ENCODE measurements at places on chromosomes 4 and X.

DNA sequence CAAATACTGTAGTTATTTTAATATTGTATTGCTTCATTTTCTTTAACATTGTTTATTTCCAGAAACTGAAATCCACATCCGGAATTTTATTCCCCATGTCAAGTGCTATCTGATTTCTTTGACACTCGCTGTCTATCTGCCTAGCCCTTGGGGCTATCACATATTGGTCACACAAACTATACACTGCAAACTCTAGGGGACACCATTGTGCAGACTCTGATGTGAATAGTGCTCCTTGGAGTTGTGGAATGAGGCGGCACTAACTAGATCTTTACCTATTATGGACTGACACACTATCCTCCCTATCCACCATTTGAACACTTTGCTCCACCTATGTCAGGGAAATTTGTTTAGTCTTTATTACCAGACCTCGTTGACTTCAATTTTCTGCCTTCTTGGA is 534.5 kb downstream of the GLUD2 start:
- DNase-seq = no peak

DNA sequence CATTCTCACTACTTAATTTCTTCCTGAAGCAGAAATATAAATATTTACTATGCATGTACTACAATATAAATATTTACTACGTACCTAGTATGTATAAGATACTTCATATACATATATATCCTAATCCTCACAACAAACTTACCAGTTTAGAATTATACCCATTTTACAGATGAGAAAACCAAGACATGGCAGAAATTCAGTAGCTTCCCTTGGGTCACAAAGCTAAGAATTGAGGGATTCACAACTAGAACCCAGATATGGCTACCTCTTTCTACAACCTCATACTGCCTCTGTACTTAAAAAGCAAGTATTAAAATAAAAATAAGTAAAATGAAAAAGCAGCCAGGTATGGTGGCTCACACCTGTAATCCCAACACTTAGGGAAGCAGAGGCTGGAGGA is 65.9 kb downstream of the AMMECR1 start:
- DNase-seq = no peak

- no peak for DNase-seq
Observed at GRCh38 chr4:150668824-150669223, 86.9 kb downstream of the MAB21L2 start.

- no peak for DNase-seq
Observed at GRCh38 chr4:182923796-182924340, 6.7 kb upstream of the DCTD start.

GRCh38 chr4:102734116-102734515 is 26.7 kb downstream of the MANBA start:
- no peak for DNase-seq

- no peak for DNase-seq
Observed at GRCh38 chr4:61531188-61531587, 331.1 kb downstream of the ADGRL3 start.

- DNase-seq = no peak
Observed at GRCh38 chr4:91426725-91427124, 877.0 kb upstream of the GRID2 start.

GRCh38 chr4:47198791-47199190 is 167.4 kb downstream of the GABRB1 start:
- no peak for DNase-seq

DNA sequence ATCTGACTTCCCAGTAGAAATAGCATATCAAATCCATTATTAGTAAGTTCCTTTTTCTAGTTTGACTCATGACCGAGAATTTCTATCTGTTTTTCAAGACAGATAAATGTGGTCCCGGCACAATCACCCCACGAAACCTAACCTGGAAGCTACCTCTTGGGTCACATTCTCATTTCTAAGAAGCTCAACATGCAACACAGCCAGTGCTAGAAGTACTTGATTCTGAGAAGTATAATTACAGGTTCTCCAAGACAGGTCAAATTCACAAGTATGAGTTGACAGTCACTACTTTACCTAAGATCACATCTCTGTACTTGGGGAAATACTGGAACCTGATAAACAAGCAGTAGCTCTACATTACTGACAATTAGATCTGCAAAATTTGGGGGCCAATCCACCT is 54.0 kb upstream of the PLAC1 start:
- no peak for DNase-seq

DNA sequence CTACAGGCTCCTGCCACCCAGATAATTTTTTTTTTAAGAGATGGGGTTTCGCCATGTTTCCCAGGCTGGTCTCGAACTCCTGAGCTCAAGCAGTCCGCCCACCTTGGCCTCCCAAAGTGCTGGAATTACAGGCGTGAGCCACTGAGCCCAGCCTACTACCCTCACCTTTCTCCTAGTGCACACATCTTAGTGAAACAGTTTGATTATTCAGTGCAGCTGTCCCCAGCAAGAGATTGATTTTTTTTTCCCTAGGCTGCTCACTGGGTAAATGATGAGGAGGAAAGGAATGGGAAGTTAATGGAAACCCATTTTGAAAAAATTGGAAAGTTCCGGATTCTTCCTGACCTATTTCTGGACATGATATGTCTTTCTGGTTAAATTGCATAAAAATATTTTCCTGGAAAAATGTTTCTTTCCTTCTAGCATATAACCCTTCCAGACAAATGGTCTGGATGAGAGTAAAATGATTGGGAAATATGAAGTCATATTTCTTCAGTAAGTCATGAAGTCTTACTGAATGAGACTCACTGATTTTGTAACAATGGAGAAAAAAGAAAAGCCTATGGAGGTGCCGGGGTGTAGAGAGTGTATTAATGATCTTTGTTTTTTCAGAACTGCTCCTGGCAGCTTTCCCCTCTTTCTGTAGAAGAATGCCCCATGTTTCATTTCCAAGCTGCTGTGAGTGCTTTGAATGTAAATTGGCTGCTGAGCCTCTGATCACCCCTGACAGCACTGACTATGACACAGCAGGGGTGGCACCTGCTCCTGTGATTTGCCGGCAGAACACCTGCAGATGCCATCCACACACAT is 19.5 kb upstream of the ZNF41 start:
- DNase-seq = no peak

DNA sequence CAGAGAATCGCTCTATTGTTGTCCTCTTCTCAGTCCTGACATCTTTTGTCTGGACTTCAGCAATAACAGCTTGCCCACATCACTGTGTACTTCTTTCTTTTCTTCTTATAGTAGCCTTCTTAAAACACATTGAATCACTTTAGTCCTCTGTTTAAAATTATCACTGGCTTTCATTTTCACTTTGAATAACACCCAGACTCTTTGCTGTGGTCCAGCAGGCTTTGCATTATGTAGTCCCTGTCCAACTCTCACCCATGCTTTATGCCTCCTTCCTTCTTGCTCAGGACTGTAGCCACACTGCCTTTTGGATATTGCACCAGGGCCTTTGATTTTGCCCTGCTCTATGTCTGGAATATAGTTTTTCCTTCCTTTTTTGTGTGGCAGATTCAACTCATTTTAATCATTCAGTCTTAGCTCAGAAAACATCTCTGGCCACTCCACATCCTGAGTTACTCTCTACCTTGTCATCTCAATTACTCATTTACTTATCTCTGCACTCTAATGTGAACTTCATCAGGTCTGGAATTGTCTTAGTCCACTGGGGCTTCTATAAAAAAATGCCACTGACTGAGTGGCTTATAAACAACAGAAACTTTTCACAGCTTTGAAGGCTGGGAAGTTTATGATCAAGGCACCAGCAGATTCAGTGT is 168.2 kb downstream of the C4orf33 start:
- no peak for DNase-seq

DNA sequence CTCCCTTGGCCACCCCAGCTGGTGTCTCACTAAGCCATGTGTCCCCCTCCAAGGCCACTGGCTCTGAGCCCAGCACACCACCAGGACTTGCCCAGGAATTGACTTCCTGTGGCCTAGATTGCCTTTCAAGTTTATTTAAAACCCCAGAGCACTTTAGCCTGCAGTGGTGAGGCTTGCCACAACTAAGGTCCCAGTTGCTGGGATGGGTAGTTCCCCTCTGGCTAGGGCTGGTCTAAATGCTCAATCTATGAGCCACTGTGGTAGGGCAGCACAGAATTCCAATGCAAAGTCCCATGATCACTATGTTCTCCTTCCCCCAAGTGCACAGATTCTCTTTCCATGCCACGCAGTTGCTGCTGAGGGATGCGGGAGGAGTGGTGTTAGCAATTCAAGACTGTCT is 61.1 kb upstream of the HCCS start:
- no peak for DNase-seq

- no peak for DNase-seq
Observed at GRCh38 chr4:102441978-102442911, 58.9 kb upstream of the NFKB1 start.

DNA sequence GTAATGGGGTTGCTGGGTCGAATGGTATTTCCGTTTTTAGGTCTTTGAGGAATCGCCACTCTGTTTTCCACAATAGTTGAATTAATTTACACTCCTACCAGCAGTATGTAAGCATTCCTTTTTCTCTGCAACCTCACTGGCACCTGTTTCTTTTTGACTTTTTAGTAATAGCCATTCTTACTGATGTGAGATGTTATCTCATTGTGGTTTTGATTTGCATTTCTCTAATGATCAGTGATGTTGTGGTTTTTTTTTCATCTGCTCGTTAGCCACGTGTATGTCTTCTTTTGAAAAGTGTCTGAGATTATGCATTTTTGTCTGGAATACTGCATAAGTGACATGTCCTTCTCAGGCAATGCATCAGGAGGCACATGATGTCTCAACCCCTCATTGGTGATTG is 28.8 kb downstream of the REPS2 start:
- no peak for DNase-seq

DNA sequence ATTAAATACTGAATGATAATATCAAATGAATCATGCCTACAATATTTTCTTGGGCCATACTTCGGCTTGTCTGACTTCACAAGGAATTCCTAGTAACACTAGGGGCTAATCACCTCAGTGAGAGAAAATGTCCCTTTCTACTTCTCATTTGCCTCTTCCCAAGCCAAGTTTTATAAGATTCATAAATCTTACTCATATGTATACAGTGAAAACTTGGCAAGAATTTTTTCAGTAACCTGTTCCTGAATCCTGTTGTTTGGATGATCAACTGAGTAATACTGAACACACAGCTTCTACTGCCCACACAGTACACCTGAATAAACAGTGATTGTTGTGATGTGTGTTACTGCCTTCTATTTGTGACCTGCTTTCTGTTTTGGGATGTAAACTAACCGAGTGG is 16.5 kb downstream of the TMPRSS11E start:
- DNase-seq = no peak

DNA sequence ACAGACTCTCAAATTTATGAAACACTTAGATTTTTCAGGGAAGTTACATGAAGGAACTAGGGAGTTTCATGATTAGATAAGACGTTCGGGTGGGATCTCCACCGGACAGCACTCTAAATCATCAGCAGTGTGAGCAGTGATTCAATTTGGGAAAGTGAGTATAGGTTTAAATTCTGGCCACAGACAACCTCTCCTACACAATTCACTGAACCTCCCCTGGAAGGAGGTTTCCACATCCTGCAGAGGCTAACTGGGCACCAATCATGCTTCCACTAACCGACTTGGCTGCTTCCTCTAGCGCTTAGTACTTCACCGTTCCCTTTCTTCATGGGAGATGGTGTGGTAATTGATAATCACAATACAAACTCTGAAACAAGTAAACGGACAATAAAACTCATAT is 5.6 kb downstream of the CXCL9 start:
- no peak for DNase-seq

- DNase-seq = no peak
Observed at GRCh38 chr4:36325926-36326325, 44.5 kb downstream of the DTHD1 start.

- DNase-seq = no peak
Observed at GRCh38 chr4:52317361-52317879, 266.3 kb downstream of the SPATA18 start.

DNA sequence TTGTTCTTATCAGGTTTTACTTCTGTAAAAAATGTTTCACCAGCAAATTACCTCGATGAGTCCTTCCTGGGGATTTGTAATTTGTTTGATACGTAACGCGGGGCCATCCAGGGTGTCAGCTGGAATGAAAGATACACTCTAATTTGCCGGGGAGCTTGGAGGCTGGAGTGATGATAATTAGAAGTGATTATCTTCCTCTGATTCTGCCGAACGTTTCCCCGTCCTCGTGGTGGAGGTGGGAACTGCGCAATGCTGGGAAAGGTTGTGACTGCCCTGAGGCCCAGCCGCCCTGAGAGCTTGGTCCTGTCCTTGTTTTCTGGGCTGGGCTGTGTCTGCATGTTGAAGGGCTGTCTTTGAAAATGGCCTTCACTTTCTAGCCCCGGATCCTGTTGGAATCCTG is 48.0 kb downstream of the SORCS2 start:
- DNase-seq = no peak

DNA sequence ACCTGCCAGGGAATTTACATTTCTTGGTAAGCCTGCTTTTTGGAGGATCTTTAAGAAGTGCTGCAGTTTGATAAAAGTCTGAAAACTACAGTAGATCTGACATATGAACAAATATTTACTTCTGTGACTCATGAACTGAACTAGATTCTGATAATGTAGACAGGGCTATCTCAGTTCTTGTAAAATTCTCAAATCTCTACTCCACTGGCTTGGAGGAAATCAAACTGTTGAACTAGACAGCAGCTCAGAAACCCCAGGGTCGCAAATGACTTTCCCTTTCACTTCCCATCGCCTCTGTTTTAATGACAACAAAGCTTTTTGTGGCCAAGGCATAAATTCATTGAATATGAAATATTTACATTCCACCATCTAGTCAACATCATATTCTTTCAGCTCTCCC is 15.4 kb upstream of the OCIAD1 start:
- DNase-seq = no peak

DNA sequence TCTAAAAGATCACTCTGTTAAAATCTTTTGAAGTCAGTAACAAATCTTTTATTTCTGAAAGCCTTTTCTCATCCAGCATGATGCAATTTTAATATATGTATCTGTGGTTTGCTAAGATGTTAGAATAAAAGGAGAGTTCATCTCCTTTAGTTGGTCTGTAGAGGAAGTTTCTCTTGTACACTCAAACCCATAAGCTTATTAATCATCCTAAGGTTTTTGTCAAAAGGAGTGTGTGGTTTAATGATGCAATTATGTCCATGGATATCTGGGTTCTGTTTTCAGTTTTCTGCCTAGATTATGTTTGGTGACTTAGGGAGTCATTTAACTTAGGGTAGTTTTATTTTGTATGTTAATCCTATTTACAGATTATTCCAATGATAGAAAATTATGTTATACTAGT is 52.1 kb upstream of the NDST4 start:
- no peak for DNase-seq

DNA sequence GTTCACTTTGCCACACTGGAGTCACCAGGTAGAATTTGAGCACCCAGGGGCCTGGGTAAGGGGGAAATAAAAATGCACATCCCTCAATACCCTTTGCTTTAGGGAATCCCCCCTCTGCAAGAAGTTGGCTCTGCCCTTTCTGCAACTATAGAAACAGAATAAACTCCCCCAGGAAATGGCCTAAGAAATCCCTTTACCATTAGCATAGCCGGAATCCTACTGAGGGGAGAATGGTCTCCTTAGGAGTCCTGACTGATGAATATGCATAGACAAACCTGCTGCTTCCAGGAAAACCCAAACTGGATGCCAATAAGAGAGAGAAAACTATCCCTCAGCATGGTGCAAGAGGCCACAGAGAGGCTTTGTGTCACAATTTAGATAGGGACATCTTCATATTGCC is 11.0 kb downstream of the EFHC2 start:
- no peak for DNase-seq
